ENCODE measurements at places on chromosomes 13 and 19.

DNA sequence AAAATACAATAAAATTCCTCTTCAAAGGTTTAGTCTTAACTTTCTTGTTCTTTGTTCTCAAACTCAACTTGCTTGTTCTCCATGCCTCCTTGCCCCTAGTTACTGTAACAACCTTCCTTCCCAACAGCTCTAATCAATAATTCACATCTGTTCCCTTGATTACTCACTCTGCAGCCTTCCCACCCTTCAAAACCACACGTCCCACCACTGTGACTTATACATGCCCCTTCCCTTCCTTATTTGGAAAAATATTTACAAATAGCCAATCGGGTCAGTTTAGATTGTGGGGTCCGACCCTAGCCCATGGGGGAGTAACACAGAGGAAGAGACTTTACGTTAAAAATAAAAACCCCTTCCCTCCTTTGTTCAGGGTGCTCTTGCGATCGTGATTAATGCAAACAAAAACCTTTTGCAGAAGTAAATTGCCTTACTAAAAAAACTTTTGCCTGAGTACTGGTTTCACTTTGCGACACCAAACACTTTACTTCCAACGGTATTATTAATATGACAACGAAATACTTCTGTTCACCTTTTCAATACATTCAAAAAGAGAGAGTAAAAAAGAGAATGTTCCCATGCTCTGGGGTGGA, 512 bp upstream of the ZNF93 start:
- no peak for DNase-seq

DNA sequence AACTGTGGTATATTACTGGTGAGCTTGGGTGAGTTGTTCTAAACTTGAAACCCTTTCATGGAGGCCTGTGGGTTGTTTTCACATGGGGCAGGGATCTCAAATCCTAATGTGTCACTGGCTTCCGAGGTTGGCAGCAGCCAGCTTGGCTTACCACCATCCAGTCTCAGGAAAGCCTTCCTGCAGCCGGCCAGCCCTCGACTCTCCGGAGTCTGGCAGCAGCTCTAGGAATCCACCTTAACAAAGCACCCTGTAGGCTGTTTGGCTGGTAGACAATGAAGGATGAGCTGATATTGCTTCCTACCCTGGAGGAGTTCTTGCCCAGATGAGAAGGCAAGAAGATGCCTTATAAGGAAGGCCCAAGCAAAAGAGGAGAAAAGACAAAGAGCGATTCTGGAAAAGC, 188.3 kb downstream of the KLF12 start:
- no peak for DNase-seq

DNA sequence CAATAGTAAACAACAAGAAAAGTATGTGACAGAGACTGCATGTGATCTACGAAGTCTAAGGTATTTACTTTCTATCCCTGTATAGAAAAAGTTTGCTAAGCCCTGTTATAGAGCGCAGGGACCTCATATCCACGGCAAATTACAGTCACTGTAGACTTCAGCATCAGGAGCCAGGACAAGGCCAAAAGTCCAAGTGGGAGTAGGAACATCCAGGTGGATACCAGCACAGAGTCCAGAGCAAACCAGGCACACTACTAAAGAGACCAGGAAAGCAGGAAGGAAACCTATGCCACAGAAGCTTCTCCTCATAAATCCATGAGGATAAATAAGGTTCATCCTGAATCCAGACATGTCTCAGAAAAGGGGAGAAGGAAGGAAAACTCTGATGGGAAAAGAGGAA, 342.2 kb upstream of the HTR2A start:
- no peak for DNase-seq

DNA sequence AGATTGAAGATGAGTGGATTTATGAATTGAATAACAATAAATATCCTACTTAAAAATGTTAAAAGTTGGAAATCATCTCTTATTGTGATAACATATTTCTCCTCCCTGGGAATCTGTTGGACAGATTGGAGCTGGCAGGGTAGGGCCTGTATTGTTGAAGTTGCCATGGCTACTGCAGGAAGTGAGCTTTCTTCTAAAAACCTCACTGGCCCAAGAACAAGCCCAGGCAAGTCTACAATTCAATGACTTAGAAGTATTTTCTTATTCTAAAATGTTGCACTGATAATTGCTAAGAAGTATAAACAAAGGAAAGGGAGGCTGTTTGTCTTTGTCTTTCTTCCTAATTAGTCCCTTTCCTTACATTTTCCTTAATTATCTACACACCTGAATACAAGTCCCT, 112.1 kb downstream of the DLEU7 start:
- DNase-seq, result no peak

GRCh38 chr19:33063753-33064457, 783 bp downstream of the RHPN2 start:
- no peak for DNase-seq

GRCh38 chr13:61247149-61247936, 168.3 kb downstream of the PCDH20 start:
- DNase-seq, result no peak

DNA sequence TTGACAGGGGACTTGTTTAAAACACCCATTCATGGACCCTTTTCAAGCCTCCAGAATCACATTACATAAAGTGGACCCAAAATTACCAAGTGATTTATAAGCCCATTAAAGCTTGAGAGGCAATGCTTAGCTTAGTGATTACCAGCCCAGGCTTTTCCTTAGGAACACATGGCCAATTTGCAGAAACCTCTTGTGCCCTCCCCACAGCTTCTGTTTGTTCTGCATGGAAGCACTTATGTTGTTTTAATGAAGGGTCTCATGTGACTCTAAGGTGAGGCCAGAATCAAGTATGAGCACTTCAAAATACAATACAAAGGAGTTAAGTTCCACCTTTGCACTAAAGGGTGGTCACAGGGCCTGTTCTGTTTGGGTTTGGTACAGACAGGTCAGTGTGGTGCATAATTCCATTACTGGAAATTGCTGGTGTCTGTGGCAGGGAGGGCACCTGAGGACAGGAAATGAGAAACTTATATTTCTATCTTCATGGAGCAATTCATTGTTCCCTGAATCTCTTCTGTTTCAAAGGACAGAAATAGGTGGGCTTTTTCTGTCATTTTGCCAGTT, 15.3 kb downstream of the ZNF486 start:
- DNase-seq, result no peak

DNA sequence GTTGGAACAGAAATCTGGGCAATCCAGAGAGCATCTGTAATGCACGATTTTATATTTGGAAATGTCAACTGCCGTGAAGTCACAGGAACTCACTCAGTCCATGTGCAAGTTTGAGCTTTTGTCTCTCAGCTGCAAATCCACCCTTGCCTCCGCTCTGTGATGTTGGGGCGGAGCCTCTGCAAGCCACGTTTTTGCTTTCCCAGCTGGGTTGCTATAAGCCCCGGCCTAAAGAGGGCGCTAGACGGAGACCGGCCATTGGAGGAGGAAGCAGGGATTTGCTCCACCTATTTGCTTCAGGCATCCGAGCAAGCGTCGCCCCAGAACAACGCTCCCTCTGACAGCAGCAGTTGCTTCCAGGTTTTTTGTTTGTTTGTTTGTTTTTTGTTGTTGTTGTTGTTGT, 56.2 kb downstream of the TRPM4 start:
- DNase-seq, result no peak

GRCh38 chr19:7287722-7288121, 6.5 kb downstream of the INSR start:
- no peak for DNase-seq

- DNase-seq, result no peak
These were observed 362.1 kb downstream of the MTUS2 start for GRCh38 chr13:29182216-29182615.

- no peak for DNase-seq
These were observed 805.7 kb downstream of the DIAPH3 start for GRCh38 chr13:59358014-59358413.

GRCh38 chr19:17333611-17334413, 843 bp downstream of the ANO8 start:
- DNase-seq, result no peak

GRCh38 chr19:30288911-30289310, 83.3 kb upstream of the ZNF536 start:
- no peak for DNase-seq

DNA sequence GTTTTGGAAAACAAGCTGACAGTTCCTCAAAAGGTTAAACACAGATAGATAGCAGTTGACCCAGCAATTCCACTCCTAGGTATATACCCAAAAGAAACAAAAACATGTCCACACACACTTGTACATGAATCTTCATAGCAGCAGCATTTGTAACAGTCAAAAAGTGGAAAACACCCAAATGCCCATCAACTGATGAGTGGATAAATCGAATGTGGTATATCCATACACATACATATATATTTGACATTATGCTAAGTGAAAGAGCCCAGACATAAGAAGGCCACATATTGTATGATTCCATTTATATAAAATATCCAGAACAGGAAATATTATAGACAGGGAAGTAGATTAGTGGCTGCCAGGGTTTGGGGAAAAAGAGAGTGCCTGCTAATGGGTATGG, 7.9 kb upstream of the HMGB1 start:
- no peak for DNase-seq

DNA sequence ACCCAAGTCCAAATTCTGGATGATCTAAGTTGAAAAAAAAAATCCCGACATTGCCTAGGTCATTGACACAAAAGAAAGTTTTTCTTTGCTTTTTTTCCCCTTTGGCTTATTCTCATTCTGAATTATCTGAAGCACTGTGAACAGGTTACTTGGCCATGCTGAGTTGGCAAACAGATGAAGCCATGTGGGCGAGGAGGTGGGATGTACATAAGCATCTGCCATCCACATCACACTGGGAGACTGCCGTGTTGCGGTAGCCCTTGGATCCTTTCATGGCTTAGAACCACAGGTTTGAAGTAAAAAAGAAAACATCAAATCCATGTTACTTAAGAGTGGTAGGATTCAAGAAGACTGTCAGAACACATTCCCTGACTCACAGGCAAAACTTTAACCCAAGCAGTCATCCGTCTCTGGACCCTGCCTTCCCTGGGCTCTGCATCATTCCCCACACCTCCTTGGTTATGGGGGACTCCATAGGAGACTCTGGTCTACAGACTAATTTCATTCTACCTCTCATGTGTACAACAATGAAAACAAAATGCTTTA, 242.5 kb upstream of the SERP2 start:
- no peak for DNase-seq

DNA sequence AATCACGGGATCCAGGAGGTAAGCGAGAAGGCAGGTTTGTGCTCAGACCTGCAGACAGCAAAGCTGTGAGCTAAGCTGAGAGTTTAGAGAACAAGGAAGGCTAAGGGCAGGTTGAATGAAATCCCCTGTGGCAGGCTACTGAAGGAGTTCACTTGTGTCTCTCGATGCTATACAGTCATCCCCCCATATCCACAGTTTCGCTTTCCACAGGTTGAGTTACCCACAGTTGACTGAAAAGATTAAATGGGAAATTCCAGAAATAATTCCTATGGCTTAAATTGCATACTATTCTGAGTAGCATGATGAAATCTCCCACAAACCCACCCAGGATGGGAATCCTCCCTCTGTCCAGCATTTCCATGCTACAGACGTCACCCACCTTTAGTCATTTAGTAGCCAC, 49.6 kb downstream of the ABCC4 start:
- DNase-seq, result no peak

- no peak for DNase-seq
These were observed at the start of gene LGI4 for GRCh38 chr19:35134601-35135242. Gene LGI4 (minus strand): TSS chr19:35135059. CDS start chr19:35134680, 379 bp downstream.

DNA sequence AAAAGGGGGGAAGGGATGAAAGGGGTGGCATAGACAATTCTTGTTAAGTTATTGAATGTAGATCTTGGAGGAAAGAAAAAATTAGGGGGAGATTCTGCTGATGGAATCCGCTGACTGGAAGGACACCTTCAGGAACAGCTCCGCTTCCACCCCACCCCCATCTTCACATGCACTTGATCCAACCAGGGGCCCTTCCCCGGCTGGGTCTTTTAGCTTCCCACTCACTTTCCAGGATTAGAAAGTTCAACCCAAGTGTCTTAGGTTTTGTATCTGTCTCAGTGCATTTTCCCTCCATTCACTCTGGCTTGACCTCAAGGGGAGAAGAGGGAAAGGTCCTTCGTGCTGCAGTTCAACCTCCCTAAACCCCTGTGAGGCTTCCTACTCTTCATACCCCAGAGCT, 141.4 kb downstream of the IRS2 start:
- no peak for DNase-seq

GRCh38 chr19:2282062-2282861, at the start of gene PEAK3:
Gene PEAK3 (minus strand): TSS chr19:2282175. CDS start chr19:2280931, 1,244 bp downstream.
- DNase-seq, result no peak

DNA sequence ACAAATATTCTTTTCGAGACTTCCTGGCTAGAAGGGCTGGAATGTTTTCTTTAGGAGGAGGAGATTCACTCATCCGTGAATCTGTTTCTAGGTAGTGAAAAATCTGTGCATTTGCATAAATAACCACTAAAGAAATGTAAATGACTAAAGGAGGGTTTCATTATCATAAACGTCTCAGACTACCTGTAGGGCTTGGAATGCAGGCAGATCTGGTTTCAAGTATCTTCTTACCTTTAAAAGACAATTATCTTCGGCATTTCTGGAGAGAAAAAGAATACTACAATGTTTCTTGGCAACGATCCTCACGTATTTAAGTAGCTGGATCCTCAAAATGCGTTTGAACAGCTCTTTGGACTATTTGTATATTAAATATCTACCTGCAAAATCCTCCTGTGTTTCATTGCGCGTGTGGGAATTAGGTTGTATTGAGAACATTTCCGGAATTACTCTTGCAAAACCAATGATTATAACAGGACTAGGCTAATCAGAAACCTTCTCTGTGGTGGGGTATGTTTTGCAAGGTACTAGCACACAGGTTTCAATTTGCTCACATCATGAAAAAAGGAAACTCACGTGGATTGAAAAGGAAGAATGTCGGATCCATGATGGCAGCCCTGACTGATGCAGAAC, 291.1 kb upstream of the ARGLU1 start:
- DNase-seq, result no peak

- no peak for DNase-seq
These were observed 19.1 kb upstream of the CCNP start for GRCh38 chr19:40245506-40246128.

DNA sequence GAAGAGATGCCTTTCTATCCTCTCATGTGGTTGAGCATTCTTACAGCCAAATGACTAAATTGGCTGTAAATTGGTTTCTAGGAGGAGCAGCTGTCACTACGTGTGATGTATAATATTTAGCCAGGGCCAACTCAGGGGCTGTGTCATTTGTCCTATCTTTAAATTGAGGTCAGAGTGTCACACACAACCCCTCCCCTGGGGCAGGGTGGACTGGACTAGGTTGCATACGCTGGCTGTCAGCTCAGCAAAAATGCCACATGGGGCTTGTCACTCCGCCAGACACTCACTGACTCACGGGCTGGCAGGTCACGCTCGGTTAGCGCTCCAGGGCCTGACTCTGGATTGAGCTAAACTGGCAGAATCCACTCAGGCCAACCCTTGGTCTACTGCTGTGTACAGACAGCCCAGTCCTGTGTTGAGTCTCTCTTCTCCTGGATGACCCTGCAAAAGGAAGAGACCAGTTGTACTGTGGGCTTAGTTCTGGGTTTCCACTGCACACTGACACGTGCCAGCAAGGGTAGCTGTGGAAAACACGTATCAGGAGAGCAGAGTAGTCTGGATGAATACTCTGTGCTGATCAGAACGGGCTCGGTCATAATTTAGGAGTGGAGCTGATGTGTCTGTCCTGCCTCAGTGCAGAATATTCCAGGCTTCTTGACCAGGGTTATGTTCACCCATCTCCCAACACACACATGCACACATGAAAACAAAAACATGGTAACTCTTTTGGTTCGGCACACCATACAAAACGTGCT, 29.1 kb downstream of the SHISA2 start:
- no peak for DNase-seq
